ENCODE measurements at places on chromosomes 4 and X.

GRCh38 chr4:116400480-116400879 is 684.9 kb downstream of the TRAM1L1 start:
- no peak for DNase-seq

GRCh38 chrX:77114501-77114900 is 332.7 kb upstream of the FGF16 start:
- DNase-seq, result no peak

GRCh38 chrX:56763556-56764152 is 34.6 kb downstream of the NBDY start:
- DNase-seq, result peak; percentile 90

- no peak for DNase-seq
Observed at GRCh38 chrX:39008549-39008948, 207.3 kb downstream of the MID1IP1 start.

- DNase-seq, result no peak
Observed at GRCh38 chr4:90786602-90787001, 659.4 kb downstream of the CCSER1 start.

DNA sequence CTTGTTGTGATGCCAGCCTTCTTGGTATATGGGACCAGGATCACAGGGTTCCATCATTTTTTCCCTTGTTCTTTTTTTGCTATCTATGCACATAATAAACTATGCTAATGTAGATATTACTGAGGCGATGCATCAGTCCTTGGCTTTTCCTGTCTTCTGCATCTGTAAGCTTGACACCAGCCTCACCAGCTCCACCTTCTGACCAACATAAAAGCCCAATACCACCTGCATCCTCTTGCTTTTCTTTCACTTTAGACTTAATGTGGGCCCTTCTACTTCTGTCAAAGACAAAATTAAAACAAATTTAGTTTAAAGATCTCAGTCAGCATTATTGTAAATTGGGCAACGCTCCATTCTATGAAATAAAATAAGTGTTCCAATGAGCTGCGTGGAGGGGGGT is 1718.8 kb upstream of the PCDH10 start:
- no peak for DNase-seq

- no peak for DNase-seq
Observed at GRCh38 chr4:171814545-171814944, 1.3 kb downstream of the GALNTL6 start.

DNA sequence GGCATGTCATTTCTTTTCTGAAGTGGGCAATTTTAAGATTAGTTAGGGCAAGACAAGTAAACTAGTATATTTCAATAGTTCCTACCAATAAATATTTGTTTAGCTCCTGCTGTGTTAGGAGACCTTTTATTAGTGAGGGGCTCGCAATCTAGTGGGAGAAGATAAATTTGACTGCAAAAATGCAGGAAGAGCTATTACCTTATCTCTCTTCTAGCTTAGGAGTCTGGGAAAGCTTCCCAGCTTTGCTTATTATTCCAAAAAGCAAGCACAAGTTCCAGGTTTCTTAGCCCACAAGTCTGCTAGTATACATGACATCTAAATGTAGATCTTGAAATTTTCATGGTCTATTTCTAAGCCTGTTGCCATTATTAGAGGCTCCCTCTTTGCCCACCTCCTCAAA is 191.1 kb downstream of the GC start:
- no peak for DNase-seq

DNA sequence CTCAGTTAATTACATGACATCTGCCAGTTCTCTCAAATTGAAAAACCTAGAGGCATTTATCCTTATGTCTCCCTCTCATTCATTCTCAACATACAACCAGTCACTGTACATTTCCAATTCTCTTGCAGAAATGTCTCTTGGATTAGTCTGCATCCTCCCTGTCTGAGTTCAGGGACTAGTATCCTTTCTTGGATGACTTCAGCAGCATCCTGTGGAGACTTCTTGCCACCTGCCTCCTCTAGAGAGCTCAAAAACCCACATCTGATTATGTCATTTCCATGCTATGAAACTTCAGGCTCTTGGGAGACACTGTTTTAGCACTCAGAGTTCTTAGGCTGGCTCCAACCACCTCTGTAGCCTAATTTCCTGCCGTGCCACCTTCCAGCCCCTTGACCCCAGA is 515.1 kb upstream of the DIPK2B start:
- DNase-seq, result no peak

- DNase-seq, result no peak
Observed at GRCh38 chr4:35541888-35542213, 702.5 kb downstream of the ARAP2 start.

GRCh38 chr4:56658528-56658927 is 22.6 kb downstream of the HOPX start:
- no peak for DNase-seq

- DNase-seq, result no peak
Observed at GRCh38 chrX:123859409-123859845, 426 bp upstream of the XIAP start.

DNA sequence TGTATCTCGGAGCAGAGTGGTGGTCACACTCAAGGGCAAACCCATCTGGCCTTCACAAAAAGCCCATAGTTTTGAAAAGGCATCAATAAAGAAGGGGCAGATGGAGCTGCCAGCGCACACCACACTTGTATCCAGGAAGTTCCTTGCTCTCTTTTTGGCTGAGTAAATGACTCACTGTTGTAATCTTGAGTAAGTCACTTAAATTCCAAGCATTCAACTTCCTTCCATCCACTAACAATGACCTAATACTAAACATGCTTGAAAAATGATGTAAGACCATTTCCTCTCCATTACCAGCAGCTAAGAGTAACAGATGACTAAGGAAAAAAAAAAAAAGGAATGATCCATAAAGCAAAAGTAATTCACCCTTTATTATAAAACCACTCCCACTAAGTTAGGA is 32.4 kb upstream of the MYOZ2 start:
- DNase-seq, result no peak

DNA sequence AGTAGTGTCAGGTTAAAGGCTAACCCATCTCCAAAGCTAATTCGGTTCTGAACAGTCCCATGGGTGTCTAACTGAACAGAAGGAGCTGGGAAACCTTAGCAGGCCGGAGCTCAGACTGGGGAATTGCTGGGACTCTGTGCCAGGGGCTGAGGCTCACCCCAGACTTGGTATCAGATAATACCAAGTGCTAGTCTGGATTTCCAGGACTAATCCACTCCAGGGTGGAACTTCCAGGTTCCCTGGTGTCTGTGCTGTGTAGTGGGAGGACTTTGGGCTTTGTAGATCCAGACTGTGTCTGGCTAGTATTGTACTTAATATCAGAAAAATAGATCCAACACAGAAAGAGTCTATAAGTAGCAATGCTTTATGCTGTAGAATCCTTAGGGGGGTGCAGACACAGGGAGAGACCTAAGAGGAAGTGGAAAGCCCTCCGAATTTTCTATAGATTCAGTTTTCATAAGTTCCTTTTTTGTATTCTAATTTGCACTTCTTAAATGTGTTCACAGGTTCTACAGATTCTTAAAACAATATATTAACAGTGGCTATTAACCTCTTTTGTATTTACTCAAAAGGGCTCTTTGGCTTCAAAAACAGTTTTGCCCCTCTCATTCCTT is 4.1 kb downstream of the ZNF827 start:
- DNase-seq, result no peak

- no peak for DNase-seq
Observed at GRCh38 chr4:26748811-26749210, 111.8 kb upstream of the STIM2 start.

DNA sequence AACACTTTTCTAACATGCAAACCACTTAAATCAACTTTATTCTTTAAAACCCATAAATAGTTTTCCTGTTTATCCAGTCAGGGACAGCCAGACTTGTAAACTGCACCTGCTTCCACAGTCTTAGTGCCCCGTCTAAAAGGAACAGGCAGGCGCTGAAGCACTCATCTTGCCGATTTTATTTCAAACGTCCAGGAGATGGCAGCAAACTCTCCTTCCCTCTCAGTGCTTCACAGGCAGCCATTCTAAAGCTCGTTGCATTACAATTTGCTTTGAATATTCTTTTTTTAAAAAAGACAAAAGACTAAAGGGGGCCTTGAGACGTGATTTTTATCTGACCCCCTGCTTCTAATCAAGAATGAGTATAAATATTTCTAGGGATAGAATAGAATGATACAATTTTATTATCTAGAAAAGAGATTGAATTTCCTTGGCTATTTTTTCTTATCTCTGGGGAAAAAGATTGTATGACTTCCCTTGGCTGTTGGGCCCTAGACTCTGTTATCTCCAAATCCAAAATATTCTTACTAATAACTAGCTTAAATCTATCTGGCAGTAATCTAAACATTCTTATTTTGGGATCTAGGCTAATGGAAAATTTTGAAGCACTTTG is 93.6 kb upstream of the MYOZ2 start:
- DNase-seq, result peak; percentile 68

DNA sequence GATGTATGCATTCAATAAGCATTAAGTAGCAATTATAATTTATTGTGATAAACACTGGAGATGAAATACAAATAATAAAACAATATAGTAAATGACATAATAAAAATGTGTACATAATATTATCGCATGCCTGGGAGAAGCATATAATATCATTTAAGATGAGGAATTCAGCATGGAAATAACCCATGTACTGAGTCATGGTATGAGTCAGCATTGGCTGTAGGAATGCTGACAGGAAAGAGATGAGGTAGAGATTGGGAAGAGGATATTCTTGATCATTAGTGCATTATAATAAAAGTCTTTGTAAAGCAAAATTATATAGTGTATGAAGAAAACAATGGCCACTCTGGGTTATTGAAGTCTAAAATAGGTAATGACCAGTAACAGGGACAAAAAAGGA is 82.8 kb downstream of the MAGEB10 start:
- DNase-seq, result no peak

DNA sequence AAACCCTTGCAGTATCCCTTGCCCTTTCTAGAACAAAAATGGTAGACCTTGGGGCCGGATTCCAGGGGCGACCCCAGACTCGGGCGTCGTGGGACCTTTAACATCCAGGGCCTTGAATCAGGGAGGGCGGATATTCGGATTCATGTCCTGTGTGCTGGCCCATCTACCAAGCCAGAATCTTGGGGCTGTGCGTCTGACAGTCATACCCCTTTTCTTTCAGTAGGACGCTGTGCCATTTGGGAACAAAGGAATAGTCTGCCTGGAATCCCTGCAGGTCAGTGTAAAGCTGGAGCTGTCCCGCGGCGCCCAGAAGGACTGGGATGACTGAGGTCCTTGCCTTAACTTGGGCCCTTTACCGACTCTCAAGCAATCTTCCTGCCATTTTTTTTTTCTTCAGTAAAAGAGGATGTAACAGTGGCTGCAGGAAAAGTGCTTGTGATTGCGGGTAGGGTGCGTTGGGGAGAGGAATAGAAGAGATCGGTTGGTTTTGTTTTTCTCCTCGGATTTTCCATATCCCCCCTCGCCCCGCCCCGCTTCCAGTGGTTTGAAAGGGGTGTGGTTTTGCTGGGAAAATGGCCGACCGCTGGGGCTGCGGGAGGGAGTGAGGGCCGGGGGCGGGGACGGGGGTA is 518 bp downstream of the ARMCX1 start:
- DNase-seq, result no peak

DNA sequence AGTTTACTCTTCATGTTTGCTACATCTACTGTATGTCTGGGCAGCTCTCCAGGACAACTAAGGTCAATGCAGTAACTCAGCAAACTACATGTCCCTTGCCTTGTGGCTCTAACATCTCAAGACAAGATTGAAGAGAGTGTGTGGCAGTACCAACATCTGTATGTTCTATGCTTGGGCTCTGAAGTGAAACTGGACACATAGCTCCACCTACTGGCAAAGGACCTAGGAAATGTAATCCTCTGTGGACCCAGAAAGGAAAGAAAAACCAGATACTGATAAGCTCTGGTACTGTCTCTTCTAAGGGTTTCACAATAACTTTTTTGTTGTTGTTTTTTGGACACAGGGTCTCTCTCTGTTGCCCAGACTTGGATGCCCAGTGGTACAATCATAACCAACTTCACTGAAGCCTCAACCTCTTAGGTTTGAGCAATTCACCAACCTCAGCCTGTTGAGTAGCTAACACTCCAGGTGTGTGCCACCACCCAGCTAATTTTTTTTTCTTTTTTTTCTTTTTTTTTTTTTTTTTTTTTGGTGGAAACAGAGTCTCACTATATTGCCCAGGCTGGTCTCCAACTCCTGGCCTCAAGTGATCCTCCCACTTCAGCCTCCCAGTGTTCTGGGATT is 64.1 kb downstream of the QDPR start:
- no peak for DNase-seq

- DNase-seq, result no peak
Observed at GRCh38 chrX:131139072-131139471, 80.9 kb downstream of the ARHGAP36 start.

GRCh38 chrX:71128915-71129765 is 10.7 kb downstream of the MED12 start:
- peak; percentile 63 for DNase-seq

GRCh38 chr4:120723986-120724385 is 198.5 kb downstream of the PRDM5 start:
- DNase-seq, result no peak

DNA sequence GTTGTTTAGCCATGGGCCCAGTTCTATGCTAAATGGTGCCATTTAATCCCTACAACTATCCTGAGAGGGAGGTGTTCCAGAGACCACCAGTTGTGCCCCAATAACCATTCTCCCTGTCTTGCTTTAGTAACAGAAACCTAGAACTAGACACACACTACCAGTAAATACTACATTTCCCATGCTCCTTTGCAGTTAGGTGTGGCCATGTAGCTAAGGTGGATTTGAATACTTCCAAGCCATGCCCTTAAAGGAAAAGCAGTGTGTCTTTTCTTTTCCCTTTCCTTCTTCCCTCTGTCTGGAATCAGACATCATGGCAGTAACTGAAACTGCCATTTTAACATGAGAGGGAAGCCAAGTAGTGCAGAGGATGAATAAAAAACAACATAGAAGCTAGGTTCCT is 90.9 kb upstream of the TMEM33 start:
- no peak for DNase-seq

DNA sequence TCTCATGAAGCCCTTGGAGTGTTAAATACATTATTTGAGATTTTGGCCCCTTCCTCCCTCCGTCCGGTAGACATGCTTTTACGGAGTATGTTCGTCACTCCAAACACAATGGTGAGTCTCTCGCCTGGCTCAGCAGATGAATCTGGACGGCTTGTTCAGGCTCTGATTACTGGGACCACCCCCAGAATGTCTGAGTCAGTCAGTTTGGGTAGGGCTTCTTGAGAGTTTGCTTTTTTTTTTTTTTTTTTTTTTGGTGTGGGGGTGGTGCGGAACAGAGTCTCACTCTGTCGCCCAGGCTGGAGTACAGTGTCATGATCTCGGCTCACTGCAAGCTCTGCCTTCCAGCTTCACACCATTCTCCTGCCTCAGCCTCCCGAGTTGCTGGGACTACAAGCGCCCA is 62.4 kb upstream of the MSANTD1 start:
- DNase-seq, result no peak
